ENCODE measurements at places on chromosomes 7 and 10.

DNA sequence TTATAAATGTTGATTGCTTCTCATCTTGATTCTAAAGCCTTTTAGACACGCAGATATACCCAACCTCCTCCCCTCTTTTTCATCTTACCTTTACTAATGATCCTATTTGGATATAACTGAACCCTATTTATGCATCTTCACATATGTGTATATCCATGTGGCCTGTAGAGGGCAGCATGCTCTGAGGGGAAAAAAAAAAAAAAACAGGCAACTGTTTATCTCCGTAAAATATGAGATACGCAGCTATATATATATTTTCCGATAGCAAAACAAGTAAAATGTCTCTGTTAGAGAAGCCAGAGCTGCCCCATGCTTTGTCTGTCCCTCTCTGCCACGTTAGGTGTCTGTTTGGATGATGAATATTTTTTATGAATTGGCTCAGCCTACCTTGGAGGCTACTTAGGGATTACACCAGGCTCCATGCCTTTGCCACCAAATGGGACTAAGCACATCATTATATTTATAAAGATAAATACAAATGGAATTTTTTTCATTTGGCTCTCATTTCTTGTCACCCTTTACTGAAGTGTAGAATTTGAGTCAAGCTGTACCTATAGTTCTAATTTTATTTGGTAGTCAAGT, 174.8 kb upstream of the FZD1 start:
- DNase-seq = peak; percentile 74

GRCh38 chr10:131944976-131945695, 36.6 kb downstream of the BNIP3 start:
- no peak for DNase-seq

- DNase-seq = no peak
Measured at GRCh38 chr10:24718031-24718855, 5.4 kb downstream of the ARHGAP21 start.

GRCh38 chr7:2445047-2445446, 31.2 kb downstream of the GRIFIN start:
- no peak for DNase-seq

GRCh38 chr7:155585951-155586350, 39.6 kb upstream of the CNPY1 start:
- no peak for DNase-seq

DNA sequence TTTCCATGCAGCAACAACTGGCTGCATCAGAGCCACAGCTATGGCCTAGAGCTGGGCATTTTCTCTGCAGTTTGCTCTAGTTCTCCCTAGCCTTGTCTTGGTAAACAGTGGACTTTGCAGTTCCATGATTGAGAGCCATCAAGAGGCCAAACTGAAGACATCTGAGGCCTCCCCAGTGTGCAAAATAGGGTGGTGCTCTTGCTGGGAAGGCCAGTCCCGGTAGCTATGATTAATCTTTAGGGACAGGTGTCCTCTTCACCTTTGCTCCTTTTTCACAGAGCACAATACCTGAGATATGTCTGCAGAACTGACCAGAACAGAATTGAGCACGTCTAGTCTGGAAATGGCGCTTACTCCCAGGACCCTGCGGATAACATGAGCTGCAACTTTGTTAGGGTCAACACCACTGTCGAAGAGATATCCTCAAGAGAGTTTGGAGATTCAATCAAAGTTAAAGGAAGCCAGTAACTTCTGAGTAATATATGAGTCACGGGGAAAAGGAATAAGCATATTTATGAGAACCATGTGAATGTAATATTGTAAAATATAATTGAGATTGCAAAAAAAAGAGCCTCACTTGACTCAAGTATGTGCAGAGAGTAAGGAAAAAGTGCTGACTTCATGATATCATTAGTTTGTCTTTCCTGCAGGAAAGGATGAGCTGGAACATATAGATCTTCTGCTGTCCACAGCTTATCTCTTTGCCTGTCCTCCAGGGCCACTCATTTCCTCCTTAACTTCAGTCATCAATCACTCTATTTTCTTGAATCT, 76.7 kb downstream of the ANK3 start:
- no peak for DNase-seq

GRCh38 chr7:141301544-141301943, 227.7 kb downstream of the TMEM178B start:
- no peak for DNase-seq
